ENCODE measurements at places on chromosomes 3 and 15. TPM values are rescaled to one million over a fixed set of nuclear protein-coding genes. Genes with fewer than 3 reads are reported as not detected.

BBX gene
- 41.0 TPM for total RNA-seq

BRK1 gene
- total RNA-seq: 150 TPM

ASB14 gene
- total RNA-seq: not detected

SAMMSON gene
- not detected for total RNA-seq

COL8A1 gene
- 414 TPM for total RNA-seq

MAP1A gene
- 9.2 TPM for total RNA-seq

SLC28A2 gene
- not detected for total RNA-seq

Measured in cardiac atrium fibroblast (primary cell).